ENCODE measurements at places on chromosomes 3 and 15. TPM values are rescaled to one million over a fixed set of nuclear protein-coding genes. Genes with fewer than 3 reads are reported as not detected.

CAMK2N2 gene
- polyA plus RNA-seq = not detected

RGMA gene
- polyA plus RNA-seq = 6.4 TPM

FAM162A gene
- polyA plus RNA-seq = 85.7 TPM

SLC24A5 gene
- polyA plus RNA-seq = 0.61 TPM

DGKG gene
- 0.78 TPM for polyA plus RNA-seq

MCF2L2 gene
- polyA plus RNA-seq = 0.71 TPM

CD96 gene
- polyA plus RNA-seq = 0.75 TPM

Data from right renal cortex interstitium (tissue), 3 donors.